ENCODE measurements at places on chromosomes 16 and 17.

DNA sequence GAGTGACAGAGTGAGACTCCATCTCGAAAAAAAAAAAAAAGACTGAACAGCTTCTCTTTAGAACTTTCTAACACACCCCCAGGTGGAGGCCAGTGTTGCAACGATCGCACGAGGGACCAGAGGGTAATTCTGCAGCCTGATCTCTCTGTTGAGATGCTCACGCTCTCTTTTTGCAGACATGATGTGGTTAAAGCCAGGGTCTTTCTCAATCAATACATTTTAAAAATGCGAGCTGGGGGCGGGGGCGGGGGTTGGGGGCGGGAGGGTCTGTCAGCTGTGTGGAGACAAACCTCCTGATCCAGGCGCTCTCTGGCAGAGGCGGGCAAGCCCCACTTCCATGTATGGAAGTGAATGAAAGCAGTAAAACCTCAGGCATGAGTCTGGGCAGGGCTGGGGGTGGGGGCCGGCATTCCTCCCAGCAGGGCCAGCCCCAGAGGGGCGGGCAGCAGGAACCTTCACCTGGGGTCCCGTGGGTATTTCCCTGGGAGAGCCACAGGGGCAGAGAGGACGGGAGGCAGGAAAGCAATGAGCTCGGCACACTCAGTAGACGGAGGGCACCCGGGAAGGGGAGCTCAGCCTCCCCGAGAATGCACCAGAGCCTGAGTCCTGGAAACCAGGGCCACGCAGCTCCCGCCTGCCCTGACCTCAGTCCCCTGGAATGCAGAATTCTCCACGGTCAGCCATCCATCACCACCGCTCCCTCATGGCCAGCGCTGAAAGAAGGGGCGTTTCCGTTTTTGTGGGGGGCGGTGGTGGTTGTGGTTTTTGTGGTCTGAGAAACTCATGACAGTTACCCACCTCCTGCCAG, 28.0 kb downstream of the NXN start:
- DNase-seq, result no peak

- DNase-seq, result no peak
Observed at GRCh38 chr16:31099860-31100638, 5.5 kb upstream of the VKORC1 start.

- DNase-seq, result no peak
Observed at GRCh38 chr16:85319208-85319983, 207.1 kb upstream of the CIBAR2 start.

DNA sequence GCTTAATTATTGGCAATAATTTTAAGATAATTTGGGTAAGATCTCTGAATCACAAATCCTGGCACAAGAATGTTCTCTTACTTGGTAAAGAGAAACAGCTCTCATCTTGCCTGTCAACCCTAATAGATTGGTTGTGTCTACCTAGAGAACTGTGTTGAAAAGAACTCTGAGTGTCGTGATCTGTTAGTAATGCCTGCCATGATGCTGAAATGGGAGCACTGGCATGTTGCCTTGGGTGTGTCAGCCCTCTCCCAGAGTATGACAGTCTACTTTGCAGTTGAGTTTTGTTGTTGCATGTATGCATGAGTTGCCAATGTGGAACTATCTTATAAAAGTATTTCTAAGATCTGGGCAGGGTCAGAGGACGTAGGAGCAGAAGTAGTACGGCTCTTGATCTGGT, 221.4 kb downstream of the MAF start:
- DNase-seq, result no peak

Data from DND-41 (cell line).